T-cell (primary cell): ENCODE measurements at places on chromosomes 1 and 21. TPM values are rescaled to one million over a fixed set of nuclear protein-coding genes. Genes with fewer than 3 reads are reported as not detected.

The ZNF593OS gene
- total RNA-seq = not detected

DNA sequence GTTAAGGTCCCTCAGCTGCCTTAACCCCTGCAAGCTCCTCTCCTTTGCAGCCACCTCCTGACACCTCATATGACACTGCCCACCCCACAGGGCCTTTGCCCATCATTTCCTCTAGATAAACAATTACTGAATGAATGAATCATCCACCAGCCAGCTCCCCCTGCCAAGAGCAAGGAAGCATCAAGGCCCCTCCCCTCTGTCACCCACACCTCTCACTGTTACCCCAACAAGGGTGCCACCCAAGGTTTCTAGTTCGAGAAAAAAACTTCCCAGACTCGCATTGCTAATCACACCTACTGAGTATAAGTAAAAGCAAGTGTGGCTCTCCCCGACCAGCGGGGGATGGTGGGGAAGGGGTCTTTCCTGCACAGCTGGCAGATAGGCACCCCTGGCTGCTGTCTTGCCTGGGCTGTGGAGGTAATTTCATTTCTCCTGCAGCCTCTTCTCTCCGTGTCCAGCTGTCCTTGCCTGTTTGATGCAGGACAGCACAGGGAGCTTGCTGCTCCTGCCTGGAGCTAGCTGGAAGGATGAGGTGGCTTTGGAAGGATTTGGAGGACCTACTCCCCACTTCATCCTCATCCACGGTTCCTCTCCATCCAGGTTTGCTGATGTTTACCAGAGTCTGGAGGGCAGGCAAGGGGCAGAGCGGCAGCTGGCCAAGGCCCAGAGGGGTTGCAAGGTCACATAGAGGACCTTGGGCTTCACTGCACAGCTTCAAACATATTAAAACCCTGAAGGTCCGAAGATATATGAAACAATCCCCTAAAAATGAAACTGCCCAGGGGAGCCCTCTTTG, 33.1 kb upstream of the LBR start:
- H3K36me3 ChIP-seq = no peaks in the 10 kb centered on the region
- no peaks in the 10 kb centered on the region for H3K27me3 ChIP-seq
- H3K4me1 ChIP-seq = peaks cover 3% of the 10 kb centered on the region
- no peak for DNase-seq

- no peaks in the 10 kb centered on the region for H3K36me3 ChIP-seq
- H3K27me3 ChIP-seq = no peaks in the 10 kb centered on the region
- H3K4me3 ChIP-seq = no peak overlapping the region
- H3K27ac ChIP-seq = no peak overlapping the region
- no peaks in the 10 kb centered on the region for H3K4me1 ChIP-seq
- DNase-seq = no peak
Observed at GRCh38 chr1:75690547-75690946, 34.0 kb upstream of the ACADM start.

- peaks cover 31% of the 10 kb centered on the region for H3K4me1 ChIP-seq
- no peak for DNase-seq
- H3K4me3 ChIP-seq = no peak overlapping the region
- H3K27ac ChIP-seq = no peak overlapping the region
- no peaks in the 10 kb centered on the region for H3K27me3 ChIP-seq
Observed at GRCh38 chr1:54377040-54377691, 29.0 kb downstream of the SSBP3 start.

DNA sequence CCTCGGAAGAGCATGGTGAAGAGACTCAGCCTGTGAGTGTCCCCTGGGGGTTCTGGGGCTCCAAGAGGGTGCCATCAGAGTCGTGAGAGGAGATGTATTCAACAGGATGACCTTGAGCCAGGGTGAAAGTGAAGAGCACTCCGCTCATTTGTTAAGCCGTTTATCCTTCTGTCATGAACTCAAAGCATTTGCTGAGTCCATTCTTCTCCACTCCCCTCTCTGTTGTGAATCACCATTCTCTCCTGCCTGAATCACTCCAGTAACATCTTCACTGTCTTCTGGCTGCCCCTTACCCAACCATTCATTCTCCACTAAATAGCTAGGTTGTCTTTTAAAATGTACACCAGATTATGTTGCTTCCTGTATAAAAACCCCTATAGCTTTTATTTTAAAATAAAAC, 102.2 kb downstream of the RGL1 start:
- DNase-seq = no peak
- no peak overlapping the region for H3K4me3 ChIP-seq
- no peaks in the 10 kb centered on the region for H3K36me3 ChIP-seq
- H3K27me3 ChIP-seq = no peaks in the 10 kb centered on the region
- H3K27ac ChIP-seq = no peak overlapping the region
